CD4-positive, alpha-beta T cell treated with Interleukin-21 for 1 hour (primary cell): ENCODE measurements at places on chromosomes 16 and 17.

GRCh38 chr17:73429440-73430164 lies 117.8 kb upstream of the CDC42EP4 start:
- DNase-seq, result peak; percentile 73

GRCh38 chr16:72226136-72226535 lies 54.2 kb upstream of the PMFBP1 start:
- DNase-seq, result no peak

DNA sequence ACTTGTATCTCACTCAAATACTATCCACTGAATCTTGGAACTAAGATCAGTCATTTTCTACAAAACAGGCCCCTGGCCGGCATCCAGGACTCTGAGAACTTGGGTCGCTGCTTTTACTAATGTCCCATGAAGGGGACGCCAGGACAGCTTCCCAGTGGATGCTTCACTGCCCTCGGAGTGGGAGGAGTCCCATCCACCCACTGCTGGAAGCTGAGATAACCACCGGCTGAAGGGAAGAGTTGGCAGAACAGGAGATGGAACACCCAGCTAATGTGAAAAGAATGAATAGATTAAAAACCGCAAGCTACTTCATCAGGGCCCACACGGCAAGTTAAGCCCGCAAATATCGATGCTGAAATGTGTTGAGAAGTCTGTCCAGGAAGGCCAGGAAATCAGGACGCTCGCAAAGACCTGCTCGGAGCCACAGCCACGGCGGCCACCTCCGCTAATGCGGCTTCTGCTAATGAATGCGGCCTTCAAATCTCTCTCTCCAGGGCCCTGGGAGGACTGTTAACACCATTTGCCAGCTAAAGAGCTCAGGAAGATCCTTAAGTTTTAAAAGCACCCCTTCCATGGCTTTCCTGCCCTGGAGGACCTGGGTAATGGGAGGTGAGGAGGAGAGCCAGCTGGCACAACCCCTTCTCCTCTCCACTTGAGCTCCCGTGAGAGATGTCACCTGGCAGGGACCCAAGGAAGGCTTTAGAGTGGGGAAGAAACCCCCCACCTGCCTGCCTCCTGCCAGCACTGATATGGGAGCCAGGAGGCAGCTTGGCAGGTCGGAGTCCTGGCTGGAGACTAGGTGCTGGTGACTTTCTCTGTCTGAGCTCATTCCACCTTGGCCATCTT lies 226.6 kb upstream of the RPL38 start:
- DNase-seq, result no peak

GRCh38 chr17:74369221-74369620 lies 1.9 kb downstream of the GPR142 start:
- DNase-seq, result peak; percentile 63

GRCh38 chr17:57486882-57487301 lies 230.6 kb downstream of the MSI2 start:
- DNase-seq, result no peak

DNA sequence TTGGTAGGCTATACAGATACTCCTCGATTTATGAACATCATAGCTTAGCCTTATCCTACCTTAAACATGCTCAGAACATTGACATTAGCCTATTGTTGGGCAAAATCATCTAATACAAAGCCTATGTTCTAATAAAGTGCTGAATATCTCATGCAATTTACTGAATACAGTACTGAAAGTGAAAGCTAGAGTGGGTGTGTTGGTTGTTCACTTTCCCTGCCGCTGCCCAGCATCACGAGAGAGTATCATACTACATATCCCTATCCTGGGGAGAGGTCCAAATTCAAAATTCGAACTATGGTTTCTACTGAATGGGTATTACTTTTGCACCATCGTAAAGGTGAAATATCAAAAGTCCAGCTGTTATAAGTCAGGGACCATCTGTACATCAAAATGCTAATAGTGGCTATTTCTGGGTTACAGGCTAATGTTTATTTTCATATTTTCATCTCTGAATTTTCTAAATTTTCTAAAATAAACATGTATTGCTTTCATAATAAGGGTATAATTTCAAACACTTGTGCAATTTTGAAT lies 54.5 kb downstream of the NACA2 start:
- peak; percentile 1 for DNase-seq
